ENCODE measurements at places on chromosomes 2 and 18.

DNA sequence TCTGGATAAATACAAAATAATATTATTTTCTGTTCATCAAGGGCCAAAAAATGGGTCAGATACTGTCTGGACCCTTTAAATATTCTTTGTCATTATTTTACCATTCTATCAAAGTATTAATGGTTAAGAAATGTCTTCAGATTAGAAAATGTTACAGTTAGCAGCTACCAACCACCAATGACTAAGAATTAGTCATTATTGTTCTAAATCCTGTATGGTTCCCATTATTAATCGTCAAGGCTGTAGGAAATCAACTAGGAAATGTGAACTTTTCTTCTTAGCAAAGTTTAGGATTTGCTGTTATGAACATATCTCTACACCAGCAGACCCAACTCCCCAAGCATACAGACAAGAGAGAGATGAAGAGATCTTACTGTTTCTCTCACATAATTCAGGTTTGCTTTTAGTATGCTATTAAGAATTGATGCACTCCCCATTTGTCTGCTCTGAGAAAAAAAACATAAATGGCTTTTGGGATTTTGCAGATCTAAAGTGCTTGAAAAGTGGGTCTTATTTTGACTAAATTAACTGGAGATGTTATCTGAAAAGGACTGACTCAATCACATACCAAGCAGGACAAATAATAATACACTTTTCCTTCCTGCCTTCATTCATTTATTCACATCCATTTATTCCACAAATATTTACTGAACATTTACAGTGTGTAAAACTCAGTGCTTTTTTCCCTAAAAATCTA lies 147.7 kb downstream of the PPP1R1C start:
- DNase-seq, result no peak

GRCh38 chr2:65129286-65129825 lies 550 bp downstream of the RAB1A start:
- DNase-seq, result no peak

DNA sequence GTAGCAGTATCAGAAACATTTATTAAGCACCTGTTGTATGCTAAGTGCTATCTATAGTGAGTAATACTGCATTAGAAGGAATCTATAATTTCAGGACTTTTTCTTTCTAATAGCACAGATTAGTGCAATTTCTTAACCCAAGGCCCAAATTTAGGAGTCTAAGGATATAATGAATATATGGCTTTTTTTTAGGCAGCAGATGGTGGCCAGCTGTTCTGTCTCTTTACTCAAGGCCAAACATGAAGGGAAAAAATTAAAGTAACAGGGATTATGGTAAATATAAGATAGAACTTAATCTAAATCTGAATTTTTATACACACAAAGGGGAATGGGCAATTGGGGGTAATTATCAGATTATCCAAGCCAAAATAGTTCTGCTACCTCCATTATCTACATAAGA lies 230.6 kb upstream of the SP5 start:
- no peak for DNase-seq

DNA sequence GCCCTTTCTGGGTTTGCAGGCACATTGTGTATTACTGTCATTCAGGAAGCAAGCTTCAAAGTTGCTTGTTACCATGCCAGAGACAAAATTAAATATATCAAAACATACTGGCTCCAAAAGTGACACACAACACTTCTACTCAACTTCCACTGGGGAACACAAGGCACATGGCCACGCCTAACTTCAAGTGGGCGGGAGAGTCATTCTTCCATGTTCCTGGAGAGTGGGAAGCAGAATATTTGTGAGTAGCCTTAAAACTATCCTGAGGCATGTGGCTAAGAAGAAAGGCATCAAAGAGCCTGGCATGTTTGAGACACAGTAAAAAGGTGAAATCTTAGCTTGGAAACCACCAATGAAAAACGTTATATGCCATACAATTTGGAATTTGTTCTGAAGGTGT lies 90.5 kb upstream of the TACR1 start:
- no peak for DNase-seq

GRCh38 chr2:100957996-100958653 lies 44.0 kb upstream of the RPL31 start:
- DNase-seq, result no peak

- DNase-seq, result no peak
Observed at GRCh38 chr2:238114851-238115660, 14.9 kb downstream of the ESPNL start.

Data from GM18507 (cell line).